Central memory CD4-positive, alpha-beta T cell (primary cell): ENCODE measurements at places on chromosomes 13 and 19.

DNA sequence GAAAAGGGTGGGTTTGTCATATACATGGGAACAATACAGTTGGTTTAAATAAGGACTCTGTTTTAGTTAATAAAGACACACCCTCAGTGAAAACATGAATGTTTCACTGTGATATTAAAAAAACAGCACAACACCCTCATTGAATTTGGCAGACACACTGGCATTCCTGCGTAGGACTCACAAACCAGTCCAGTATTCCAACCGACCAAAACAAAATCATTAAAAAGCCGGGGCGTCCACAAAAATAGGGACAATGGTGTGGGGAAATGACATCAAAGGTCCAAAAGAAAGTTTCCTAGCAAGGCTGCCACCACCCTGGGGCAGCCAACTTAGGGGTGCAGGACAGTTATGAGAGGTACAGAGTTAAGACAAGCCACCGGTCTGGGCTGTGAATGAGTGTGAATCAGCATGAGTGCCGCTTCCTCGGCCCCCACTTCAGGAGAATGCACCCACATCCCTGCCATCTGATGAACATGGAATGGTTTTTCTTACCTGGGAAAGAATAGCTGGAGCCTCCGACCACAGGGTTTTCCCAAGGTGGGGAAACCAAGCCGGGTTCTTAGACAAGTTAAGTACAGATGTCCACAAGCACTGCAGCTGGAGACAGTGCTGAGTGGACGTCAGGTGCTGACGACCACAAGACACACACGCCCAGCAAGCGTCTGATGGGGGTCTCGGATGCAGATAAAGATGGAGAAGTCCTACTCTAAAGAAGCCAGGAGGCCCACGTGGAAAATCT lies 73.3 kb downstream of the KLF2 start:
- no peak for DNase-seq

- DNase-seq: no peak
Observed at GRCh38 chr13:88000239-88000638, 329.1 kb downstream of the SLITRK5 start.

GRCh38 chr19:15296841-15297415 lies 35.4 kb downstream of the BRD4 start:
- peak; percentile 14 for DNase-seq

DNA sequence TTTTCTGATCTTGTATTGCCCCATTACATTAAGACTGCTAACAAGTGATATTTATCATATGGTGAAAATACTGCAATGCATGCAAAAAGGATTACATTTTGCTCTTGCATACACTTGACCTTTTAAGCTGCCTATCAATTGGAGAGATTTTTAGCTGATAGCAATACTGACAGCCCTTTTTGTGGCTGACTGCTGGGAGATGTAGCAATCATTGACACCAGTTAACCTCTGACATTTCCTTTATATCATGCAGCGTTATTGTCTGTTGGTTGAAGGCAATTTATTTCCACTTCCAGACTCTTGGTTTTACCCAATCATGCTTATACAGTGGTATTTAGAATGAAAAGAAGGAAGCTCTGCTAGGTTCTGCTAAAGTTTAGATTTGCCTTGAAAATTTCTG lies 364.0 kb downstream of the LMO7 start:
- no peak for DNase-seq

- DNase-seq: no peak
Observed at GRCh38 chr19:32350471-32350865, 5.1 kb downstream of the ZNF507 start.

- peak; percentile 70 for DNase-seq
Observed at GRCh38 chr19:6753178-6754031, 13.8 kb downstream of the SH2D3A start.

DNA sequence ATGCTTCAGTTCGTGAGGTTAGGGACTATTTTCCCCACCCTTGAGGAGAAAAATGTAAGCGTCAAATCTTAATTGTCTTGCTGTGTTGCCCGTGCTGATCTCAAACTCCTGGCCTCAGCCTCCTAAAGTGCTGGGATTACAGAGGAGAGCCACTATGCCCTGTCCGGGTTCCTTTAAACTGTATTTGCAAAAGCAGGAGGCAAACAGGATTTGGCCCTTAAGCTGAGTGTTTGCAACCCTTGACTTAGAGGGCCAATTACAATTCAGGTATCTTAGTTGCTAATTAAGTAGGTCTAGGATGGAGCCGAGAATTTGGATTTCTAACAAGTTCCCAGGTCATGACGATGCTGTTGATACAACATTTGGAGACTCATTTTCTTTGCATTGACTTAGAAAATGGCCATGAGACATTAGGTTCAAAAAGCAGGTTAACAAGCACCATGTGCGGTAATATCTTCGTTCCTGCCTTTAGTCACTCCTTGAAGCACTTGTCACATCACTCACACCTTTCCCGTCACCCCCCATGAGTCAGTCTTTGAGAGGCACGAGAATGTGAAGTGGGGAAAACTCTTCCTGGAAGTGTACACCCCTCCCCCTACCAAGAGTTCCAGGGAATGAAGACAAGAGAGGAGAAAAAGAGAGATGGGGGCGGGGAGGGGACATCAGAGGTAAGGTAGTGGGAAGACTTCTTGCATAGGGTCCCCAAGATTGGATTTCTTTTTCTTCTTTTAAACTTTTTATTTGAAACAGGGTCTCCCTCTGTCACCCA lies 2.6 kb downstream of the NAPSA start:
- no peak for DNase-seq

DNA sequence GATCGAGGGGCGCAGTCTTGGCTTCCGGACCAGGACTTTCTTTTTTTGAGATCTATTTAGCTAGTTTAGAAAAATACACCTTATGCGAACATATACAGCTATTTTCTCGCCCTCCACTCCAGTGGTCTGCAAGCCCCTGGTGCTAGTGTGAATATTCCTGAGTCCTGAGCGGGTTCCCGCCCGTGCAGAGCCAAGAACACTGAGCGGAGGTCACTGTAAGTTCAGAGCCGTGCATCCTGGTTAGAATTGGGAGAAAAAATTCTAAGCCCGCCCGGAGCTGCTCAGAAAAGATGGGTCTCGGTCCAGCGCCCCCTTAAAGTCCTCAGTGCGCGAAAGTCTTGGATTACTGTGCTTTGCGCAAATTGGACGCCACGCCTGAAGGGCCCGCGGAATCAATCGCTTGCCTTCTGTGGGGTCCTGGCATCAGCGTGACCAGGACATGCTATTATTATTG lies 117.7 kb downstream of the KCNRG start:
- no peak for DNase-seq

GRCh38 chr19:54030895-54031586 lies 32.7 kb downstream of the VSTM1 start:
- DNase-seq: no peak

- DNase-seq: no peak
Observed at GRCh38 chr13:22846551-22846950, 334.2 kb upstream of the SGCG start.

GRCh38 chr13:23683084-23683483 lies 112.9 kb downstream of the TNFRSF19 start:
- DNase-seq: no peak

DNA sequence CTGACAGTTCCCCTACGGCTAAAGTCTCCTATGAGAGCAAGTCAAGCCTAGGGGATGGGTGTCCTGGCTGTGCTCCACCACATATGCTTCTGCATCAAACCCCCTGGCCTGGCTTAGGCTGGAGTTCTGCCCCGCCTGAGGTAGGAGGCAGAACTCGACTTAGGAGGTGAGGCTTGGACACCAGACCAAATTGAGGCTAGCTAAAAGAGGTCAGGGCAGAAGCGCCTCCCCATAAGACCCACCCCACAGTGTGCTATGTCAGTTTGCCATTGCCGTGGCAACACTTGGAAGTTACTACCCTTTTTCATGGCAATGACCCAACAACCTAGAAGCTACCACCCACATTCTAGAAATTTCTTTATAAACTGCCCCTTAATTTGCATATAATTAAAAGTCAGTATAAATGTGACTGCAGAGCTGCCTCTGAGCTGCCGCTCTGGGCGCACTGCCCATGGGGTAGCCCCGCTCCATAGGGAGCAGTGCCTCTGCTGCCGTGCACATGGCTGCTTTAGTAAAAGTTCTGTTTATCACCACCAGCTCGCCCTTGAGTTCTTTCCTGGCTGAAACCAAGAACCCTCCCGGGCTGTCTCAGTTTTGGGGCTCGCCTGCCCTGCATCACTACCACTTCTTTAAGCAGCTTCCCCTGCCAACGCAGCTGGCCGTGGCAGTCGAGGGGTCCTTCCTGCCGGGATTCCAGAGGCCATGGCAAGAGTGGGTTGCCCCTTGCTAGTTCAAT lies 20.2 kb downstream of the AP1M1 start:
- no peak for DNase-seq
